CD4-positive, alpha-beta T cell treated with Interleukin-21 for 1 hour (primary cell): ENCODE measurements at places on chromosomes 13 and 19.
A peak's percentile ranks its signal among the peaks of the same experiment; 100 is the strongest.

DNA sequence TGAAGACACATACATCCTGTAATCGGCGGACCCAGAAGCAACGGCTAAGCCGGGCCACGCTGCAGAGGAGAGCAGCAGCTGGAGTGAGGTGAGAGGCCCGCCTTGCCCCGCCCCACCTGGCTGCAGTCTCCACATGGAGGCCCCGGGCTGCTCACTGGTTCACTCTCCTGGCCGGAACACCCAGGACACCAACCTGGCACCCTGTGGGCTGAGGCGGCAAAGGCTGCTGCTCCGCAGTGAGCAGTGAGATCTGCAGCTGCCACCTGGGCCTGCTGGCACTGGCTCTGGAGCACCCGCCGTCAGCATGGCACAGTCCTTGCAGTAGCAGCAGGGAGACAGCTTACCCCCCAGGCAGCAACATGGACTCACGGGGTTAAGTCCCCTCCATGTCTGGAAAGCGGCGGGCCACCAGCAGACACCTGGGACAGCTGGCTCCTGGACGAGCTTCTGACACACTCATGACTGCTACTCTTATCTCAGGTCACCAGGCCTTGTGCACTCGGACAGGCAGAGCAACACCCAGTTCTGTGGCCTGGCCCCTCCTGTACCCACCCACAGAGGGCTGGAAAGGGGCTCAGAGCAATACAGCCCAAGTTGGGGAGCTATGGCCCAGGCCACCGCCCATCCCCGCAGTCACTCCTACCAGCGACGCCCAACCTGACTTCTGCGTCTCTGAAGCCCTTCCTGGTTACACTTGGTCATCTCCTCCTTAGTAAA, 13.2 kb upstream of the KPTN start:
- no peak for DNase-seq

- DNase-seq: no peak
Measured at GRCh38 chr13:37576601-37577000, 22.0 kb downstream of the POSTN start.

- DNase-seq: peak; percentile 82
Measured at GRCh38 chr19:43594710-43595604, 977 bp downstream of the IRGQ start.

DNA sequence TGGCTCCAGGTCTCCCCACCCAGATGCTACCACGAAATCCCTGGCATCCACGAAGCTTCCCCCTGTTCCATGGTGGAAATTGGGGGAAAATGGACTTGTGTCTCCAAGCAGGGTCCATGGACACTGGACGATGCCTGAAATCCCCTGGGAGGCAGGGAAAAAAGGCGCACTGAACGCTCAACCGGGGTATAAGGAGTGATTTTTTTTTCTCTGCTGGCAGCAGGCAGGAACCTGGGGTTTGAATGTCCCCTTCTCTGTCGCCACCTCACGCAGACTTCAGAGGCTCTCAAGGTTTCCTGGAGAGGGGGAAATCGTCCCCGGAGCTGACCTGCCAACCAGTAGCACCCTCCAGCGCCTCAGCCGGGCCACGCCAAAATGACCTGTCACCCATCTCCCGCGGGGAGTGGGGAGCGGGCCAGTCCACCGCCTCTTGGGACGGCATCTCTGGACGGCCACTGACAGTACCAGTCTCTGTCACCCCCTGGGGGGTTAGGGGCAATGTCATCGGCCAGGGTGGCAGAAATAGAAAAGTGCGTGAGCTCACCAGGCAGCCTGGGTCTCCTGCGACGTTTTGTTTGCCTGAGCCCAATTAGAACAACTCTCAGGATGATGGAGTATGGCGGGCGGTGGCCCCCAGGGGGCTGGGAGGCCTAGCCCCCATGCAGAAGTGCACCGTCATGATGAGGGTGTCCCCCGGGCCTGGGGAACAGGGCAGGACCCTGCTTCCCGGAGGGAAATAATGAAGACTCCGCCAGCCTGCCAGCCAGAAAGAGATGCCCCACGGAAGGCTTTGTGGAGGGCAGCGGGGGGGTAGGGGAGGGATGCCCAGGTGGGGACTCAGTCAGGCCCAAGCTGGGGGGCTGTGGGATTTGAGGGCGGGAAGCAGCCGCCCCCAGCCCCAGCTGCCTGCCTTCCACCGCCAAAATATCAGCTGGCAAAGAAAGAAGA, 2.6 kb downstream of the PTPRS start:
- no peak for DNase-seq

GRCh38 chr13:114043421-114044053, 69.7 kb upstream of the C13orf46 start:
- DNase-seq: no peak

- DNase-seq: no peak
Measured at GRCh38 chr13:48961379-48961778, 14.3 kb upstream of the FNDC3A start.

GRCh38 chr19:16521715-16522289, 20.4 kb downstream of the CHERP start:
- DNase-seq: no peak

DNA sequence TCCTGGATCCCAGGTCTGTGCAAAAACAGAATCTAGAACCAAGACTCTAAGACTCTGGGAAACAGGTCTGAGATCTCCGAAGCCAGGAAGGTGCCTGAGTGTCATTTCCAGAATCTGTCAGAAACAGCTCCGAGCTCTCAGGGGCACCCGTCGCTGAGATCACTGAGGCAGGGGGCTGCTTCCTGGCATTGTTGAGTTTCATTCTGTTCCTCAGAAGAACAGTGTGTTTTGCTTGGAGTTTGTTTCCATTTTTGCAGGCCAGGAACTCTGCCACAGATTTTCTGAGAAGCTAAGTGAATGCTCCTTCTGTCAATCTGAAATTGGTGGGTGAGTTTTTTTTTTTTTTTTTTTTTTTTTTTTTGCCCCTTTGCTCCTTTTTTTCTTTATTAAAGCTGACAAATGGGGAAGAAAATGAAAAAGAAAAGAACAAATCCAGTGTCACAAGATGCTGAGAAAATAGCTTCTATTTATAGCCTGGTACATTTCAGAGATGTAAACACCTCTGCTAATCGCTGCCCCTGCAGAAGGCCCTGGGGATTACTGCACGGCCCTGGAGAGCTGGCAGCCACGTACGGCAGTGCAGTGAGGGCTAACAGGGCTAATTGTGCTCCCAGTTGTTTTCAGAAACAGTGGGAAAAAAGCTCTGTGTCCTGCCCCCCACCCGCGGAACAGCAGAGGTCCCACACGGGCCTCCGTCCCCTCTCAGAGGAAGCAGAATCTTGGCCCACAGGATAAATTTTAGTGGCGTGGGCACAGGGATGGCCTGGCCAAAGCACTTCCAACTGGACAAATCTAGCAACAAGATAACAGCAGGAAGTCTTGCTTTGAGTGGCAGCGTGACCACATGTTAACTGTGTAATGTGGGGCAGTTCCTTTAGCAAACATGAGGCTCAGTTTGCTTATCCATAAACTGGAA, 237.6 kb upstream of the IRS2 start:
- no peak for DNase-seq

- no peak for DNase-seq
Measured at GRCh38 chr13:50850445-50850844, 7.0 kb upstream of the DLEU7 start.

DNA sequence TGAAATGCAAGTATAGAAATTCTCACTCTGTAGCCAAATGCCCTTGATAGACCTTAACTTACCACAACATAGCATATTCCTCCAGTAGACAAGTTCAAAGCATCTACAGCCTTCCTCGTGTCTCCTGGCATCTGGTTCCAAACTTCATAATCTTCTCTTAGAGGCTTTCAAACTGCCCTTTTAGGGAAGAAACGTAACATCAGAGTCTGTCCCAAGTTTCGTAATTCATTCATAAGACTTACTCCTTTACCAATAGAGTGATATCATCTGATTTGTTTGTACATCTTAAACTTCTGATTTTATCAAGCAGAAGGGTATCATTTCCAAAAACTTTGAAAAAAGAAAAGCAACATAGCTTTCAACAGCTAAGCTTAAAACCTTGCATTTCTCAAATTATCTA, 137.4 kb downstream of the SPRY2 start:
- no peak for DNase-seq

GRCh38 chr19:55638864-55639359, 1.9 kb upstream of the ZNF580 start:
- peak; percentile 75 for DNase-seq

GRCh38 chr19:5001615-5002014, 32.7 kb downstream of the KDM4B start:
- DNase-seq: peak; percentile 28

GRCh38 chr19:36417752-36418286, 625 bp downstream of the ZFP82 start:
- no peak for DNase-seq

DNA sequence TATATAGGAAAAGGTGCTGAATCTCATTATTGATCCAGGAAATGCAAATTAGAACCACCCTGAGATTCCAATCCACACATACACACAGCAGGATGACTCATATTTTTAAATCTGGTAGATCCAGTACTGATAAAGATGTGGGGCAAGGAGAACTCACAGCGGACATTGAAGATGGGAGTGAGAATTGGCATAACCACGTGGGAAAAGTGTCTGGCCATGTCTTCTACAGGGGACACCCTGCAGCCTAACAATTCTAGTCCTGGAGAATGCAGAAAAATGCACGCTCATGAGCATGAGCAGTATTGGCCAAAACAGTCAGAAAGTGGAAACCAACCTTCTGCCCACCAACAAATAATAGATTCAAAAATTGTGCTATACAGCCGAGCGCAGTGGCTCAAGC, 13.5 kb upstream of the BCL3 start:
- no peak for DNase-seq

GRCh38 chr19:38663156-38663651, 15.8 kb downstream of the ACTN4 start:
- DNase-seq: no peak

- DNase-seq: no peak
Measured at GRCh38 chr13:105928901-105929300, 606.6 kb downstream of the EFNB2 start.

- DNase-seq: no peak
Measured at GRCh38 chr13:98385606-98386005, 191.3 kb downstream of the STK24 start.

- no peak for DNase-seq
Measured at GRCh38 chr13:66842766-66843165, 387.4 kb downstream of the PCDH9 start.

DNA sequence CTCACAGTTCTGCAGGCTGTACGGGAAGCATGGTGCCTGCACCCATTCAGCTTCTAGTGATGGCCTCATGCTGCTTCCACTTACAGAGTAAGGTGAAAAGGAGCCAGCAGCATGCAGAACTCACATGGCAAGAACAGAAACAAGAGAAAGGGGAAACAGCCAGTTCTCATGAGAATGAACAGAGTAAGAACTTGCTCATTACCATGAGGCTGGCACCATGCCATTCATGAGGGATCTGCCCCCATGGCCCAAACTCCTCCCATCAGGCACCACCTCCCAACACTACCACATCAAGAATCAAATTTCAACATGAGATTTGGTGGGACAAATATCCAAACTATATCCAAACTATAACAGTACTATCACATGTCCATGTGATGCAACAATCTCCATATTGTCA, 72.1 kb downstream of the KATNAL1 start:
- no peak for DNase-seq

GRCh38 chr13:79290595-79291244, 115.3 kb downstream of the RBM26 start:
- no peak for DNase-seq

- no peak for DNase-seq
Measured at GRCh38 chr19:33815380-33816340, 19.0 kb downstream of the KCTD15 start.

DNA sequence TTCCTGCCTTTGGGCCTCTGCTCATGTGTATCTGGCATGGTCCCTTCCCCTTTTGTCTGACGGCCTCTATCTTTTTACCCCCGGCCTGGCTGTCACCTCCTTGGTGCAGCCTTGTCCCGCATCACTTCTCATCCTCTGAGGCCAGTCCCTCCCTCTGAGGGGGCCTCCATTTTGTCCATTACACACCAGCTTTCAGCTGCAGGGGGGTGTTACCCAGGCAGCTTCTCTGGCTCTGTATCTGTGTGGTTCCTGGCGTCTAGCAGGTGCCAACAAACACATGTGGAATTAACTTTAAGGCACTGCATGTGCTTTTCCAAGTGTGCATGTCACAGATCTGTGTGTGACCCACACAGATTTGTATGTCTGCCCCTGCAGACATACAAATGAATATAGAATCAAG, 52.4 kb downstream of the LYL1 start:
- no peak for DNase-seq

DNA sequence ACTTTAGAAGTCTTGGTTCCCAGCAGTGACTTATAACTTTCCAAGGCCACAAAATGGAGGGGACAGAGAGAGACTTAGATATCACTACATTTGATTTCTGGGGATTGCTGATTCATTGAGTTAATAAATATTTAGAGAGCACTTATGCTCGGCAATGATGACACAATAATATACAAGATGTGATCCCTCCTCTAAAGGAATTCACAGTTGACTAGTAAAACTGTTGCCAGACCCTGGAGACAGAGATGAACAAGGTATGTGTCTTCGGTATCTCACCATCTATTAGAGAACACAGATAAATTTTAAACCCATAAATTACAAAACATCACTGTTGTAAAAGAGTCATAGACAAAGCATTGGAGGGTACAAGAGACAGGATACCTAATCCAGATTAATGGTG, 437.5 kb downstream of the FOXO1 start:
- no peak for DNase-seq

DNA sequence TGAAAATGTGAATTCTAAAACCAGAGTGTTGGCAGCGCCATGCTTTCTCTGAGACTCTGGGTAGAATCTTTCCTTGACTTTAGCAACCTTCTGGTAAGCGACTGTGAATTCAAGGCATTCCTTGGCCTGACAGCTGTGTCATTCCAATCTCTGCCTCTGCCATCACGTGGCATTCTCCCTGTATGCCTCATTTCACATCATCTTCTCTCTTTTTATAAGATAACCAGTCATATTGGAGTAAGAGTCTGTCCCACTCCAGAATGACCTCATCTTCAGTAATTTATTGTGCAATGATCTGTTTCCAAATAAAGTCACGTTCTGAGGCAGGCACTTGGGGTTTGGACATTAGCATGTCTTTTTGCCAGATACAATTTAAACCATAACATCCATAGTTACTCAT, 103.4 kb upstream of the POSTN start:
- no peak for DNase-seq

DNA sequence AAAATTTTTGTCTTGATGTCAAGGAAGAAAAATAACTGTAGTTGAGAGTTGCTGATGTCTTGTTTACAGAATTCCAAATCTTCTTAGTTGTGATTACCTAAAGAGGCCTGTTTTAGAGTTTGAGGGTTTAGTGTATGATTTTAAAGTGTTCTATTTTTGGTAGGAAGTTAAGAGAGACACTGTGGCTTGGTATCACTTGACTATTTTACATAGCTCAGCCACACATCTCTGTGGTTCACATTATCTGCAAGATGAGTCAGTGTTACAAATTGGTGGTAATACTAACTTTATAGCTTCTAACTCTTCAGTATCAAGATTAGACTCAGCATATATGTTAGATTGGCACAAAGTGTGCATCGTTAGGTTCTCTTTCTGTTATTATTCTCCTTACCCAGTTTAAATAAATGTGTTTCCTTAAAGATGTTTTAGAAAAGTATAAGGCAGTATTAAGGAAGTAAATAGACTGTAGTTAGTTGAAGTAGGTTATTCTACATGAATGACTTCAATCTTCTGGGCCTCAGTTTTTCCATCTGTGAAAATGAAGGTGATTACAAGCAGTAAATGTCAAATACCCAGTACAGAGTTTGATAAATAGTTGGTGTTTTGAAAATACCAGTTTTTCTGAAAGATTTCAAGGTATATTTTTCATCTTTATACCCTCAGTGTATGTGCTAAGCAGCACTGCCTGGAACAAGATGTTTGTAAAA, 33.4 kb downstream of the COG6 start:
- no peak for DNase-seq

GRCh38 chr13:79898996-79899395, 418.0 kb downstream of the NDFIP2 start:
- DNase-seq: no peak

GRCh38 chr13:45385907-45386553, 32.1 kb downstream of the SLC25A30 start:
- DNase-seq: no peak
